ENCODE measurements at places on chromosomes 3 and 15. TPM values are rescaled to one million over a fixed set of nuclear protein-coding genes. Genes with fewer than 3 reads are reported as not detected.
A peak's percentile ranks its signal among the peaks of the same experiment; 100 is the strongest.

EDC3 gene
- 9.8 TPM for total RNA-seq

UNC45A gene
- 74.9 TPM for total RNA-seq

LDHAL6B gene
- total RNA-seq: not detected

GOLGA8G gene
- not detected for total RNA-seq

MFGE8 gene
- 209 TPM for total RNA-seq

ERICH6 gene
- total RNA-seq: under 0.01 TPM

PDZRN3 gene
- total RNA-seq: 18.3 TPM

ZNF385D gene
- total RNA-seq: 2.9 TPM

CYP11A1 gene
- 2.1 TPM for total RNA-seq

SV2B gene
- total RNA-seq: not detected

DNA sequence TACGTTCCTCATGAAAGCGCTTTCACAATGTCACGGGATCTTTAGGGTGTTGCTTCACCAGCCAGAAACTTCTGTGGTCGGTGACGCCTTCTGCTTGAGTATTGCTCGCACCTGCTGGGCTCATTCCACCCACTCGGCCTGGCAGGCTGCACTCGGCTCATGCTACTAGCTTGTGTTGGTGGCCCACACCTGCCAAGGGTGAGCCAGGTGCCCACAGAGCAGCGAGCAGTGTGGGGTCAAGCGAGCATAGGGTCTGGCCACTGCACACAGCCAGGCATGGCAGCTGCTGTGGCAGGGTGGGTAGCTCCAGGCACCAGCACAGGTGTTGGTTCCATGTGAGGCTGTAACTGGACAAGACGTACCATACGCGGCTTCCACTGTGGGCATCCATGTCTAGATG, 202.9 kb upstream of the CADM2 start:
- no peaks in the 10 kb centered on the region for H3K4me1 ChIP-seq
- DNase-seq: no peak
- H3K36me3 ChIP-seq: no peaks in the 10 kb centered on the region

GRCh38 chr15:88894819-88895767, at the start of gene HAPLN3:
HAPLN3 (minus strand) TSS chr15:88895544; CDS start chr15:88887298, 8,246 bp downstream.
- no peaks in the 10 kb centered on the region for H3K27me3 ChIP-seq
- peaks cover 19% of the 10 kb centered on the region for H3K36me3 ChIP-seq
- H3K4me3 ChIP-seq: peak within 1 kb of the TSS; percentile 78
- peaks cover 30% of the 10 kb centered on the region for H3K4me1 ChIP-seq

GRCh38 chr15:78222745-78223395, 11.5 kb downstream of the ACSBG1 start:
- no peaks in the 10 kb centered on the region for H3K36me3 ChIP-seq
- H3K27me3 ChIP-seq: peaks cover 16% of the 10 kb centered on the region
- no peak overlapping the region for H3K27ac ChIP-seq
- H3K4me1 ChIP-seq: no peaks in the 10 kb centered on the region
- no peak overlapping the region for H3K4me3 ChIP-seq

DNA sequence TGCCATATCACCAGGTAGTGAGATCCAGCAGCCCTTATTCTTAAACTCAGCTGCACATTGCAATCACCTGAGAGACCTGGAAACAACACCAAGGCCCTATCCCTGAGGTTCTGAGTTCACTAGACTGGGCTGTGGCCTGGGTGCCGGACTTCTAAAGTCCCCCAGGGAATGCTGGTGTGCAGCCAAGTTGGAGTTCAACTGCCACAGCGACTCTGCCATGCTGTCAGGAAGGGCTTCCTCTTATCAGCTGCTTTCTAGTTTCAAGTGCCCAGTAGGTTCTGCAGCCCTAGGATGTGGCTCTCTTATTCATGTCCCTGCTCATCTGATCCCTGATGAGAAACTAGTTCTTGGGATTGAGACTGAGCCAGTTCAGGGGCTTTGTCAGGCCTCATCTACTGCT, 47.8 kb downstream of the ACAA1 start:
- H3K4me3 ChIP-seq: no peak overlapping the region
- H3K27me3 ChIP-seq: peaks cover 8% of the 10 kb centered on the region
- H3K36me3 ChIP-seq: no peaks in the 10 kb centered on the region
- no peak for DNase-seq
- H3K27ac ChIP-seq: no peak overlapping the region
- no peaks in the 10 kb centered on the region for H3K4me1 ChIP-seq

GRCh38 chr15:90201944-90202375, 830 bp downstream of the SEMA4B start:
- peak overlapping the region; percentile 2 for H3K27ac ChIP-seq
- no peaks in the 10 kb centered on the region for H3K27me3 ChIP-seq
- H3K36me3 ChIP-seq: no peaks in the 10 kb centered on the region

DNA sequence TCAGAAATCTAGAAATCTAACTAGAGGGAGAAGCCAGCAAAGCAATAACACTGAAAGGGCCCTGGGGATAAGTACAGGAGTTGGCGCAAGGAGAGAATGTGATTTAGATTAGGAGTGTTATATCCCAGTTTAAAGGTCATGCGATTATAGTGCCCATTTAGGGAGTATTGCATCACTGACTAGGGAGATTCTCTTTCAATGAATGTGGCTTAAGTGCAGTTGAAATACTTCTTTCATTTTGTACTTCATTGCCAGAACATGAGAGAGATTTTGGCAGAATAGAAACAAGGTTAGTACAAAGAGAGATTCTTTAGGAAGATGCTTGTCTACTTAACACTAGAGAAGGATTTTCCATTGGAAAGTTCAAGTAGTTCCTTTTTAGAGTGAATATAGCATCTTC, 13.9 kb downstream of the ROBO2 start:
- no peak for DNase-seq
- H3K27me3 ChIP-seq: no peaks in the 10 kb centered on the region
- no peak overlapping the region for H3K4me3 ChIP-seq
- no peaks in the 10 kb centered on the region for H3K4me1 ChIP-seq
- no peaks in the 10 kb centered on the region for H3K36me3 ChIP-seq

DNA sequence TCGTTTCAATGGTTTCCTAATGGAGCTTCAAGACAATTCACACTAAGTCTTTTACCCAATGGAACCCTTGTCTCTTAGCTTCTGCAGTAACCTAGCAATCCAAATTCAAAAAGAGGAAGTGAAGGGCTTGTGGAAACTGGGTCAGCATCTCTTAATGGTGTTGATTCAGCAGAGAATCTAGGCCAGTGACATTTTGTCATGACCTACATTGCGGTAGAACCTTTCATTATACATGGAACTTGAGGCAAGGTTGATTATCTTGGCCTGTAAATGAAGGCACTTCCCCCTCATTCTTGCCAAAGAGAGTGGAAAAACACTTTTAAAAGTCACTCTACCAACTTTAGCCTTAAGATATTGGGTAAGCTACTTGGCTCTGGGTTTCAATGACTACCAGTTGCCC, 42.8 kb downstream of the C2CD4B start:
- H3K4me1 ChIP-seq: peaks cover 13% of the 10 kb centered on the region
- no peak for DNase-seq
- no peaks in the 10 kb centered on the region for H3K27me3 ChIP-seq
- no peak overlapping the region for H3K27ac ChIP-seq
- H3K36me3 ChIP-seq: no peaks in the 10 kb centered on the region

DNA sequence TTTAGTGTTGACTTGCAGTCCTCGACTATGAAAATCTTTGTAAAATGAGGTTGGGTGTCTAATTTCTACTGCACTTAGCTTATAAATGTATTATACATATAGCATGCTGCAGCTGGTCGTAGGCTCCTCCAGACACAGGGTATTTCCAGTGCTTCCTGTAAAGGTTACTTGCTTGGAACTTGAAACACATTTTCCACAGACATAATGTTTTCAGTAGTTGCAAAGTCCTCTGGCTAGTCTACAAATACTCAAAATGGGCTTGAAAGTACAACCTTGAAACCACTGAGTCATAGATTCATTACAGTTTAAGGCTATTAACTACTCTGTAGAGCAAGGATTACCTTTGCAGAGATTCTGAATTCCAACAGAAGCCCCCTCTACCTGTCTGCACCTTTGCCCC, 464.1 kb downstream of the RAP2B start:
- peaks cover 9% of the 10 kb centered on the region for H3K27me3 ChIP-seq
- H3K4me3 ChIP-seq: no peak overlapping the region
- H3K36me3 ChIP-seq: no peaks in the 10 kb centered on the region
- no peak overlapping the region for H3K27ac ChIP-seq
- no peak for DNase-seq
- no peaks in the 10 kb centered on the region for H3K4me1 ChIP-seq

GRCh38 chr3:196563721-196564225, 4.6 kb downstream of the WDR53 start:
- peaks cover 12% of the 10 kb centered on the region for H3K36me3 ChIP-seq
- no peaks in the 10 kb centered on the region for H3K27me3 ChIP-seq
- DNase-seq: no peak

- peaks cover 10% of the 10 kb centered on the region for H3K4me1 ChIP-seq
- no peak overlapping the region for H3K4me3 ChIP-seq
- H3K36me3 ChIP-seq: peaks cover 9% of the 10 kb centered on the region
- no peak overlapping the region for H3K27ac ChIP-seq
- DNase-seq: no peak
These were observed 23.4 kb downstream of the HACD3 start for GRCh38 chr15:65553691-65554090.

DNA sequence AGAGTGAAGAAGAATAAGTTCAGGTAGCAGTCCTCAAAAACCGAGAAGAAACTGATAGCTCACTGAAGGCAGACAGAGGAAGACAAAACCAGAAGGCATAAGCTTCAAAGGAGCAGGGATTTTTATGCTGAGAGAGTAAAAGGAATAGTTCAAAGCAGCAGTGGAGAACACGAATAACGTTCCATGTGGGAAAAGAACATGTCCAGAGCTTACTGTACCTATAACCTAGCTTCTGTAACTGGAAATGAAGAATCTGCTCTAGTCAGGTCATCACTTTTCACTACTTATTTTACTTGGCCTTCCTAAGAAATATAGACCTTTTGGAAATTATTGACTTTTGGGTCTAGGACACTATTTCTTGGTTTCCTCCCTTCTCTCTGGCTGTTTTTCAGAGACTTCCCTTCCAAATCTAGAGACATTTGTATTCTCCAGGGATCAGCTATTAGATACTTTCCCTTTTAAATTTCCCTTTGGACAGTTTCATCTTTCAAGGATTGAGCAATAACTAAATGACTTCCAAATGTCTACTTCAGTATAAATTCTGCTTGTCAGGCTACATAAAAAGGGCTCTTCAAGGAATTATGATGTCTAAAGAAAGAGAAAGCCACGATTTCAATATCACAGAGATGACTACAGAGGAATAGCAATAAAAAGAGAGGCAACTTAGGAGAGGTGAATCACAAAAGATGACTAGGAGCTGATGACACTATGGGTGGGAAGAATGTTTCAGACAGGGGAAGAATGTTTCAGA, 46.7 kb downstream of the UBE3A start:
- peak; percentile 66 for DNase-seq
- no peaks in the 10 kb centered on the region for H3K36me3 ChIP-seq
- peak overlapping the region; percentile 11 for H3K4me3 ChIP-seq
- H3K27ac ChIP-seq: peak overlapping the region; percentile 68
- peaks cover 24% of the 10 kb centered on the region for H3K4me1 ChIP-seq
- H3K27me3 ChIP-seq: no peaks in the 10 kb centered on the region

DNA sequence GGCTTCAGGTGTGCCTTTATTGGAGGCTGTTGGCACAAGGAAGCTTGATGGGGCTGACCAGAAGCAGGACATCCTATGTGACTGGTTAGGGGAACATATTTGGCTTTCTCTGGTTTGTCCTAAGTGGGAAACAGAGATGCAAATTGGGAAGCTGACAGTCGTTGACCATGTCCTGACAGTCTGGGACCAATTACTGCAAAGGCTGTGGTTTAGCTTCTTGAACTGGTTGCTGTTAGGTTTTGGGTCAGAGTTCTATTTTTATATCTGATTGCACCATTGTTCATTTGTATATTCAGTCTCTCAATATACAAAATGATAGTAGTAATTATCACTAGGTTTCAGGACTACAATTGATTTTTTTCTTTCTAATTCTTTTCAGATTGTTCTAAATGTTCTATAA, 36.8 kb downstream of the SNTN start:
- H3K27ac ChIP-seq: no peak overlapping the region
- H3K4me1 ChIP-seq: no peaks in the 10 kb centered on the region
- no peak overlapping the region for H3K4me3 ChIP-seq
- no peak for DNase-seq
- no peaks in the 10 kb centered on the region for H3K27me3 ChIP-seq

DNA sequence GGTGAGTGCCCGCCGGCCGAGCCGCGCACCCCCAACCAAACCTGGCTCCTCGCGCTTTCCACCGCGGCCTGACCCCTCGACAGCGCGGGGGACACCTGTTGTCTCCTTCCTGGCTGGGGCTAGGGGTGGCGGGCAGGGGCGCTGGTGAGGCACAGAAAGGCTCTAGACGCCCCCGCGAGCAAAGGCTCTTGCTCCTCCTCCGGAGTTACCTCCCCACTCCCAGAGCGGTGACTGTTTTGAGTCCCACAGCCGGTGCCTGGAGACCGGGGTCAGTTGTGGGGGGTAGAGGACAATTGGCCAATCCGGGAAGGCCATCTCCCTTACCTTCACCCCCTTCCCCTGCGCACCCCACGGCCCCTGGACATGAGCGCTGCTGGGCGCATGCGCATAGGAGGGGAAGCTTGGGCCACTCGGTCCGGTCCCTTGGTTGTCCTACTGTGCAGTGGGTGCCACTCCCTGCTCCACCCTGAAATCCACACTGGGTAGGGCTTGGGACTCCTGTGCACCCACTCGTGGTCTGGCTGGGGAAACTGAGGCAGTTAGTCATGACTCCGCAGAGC, 554 bp downstream of the CHST13 start:
- no peak overlapping the region for H3K27ac ChIP-seq
- H3K27me3 ChIP-seq: peaks cover 23% of the 10 kb centered on the region
- DNase-seq: peak; percentile 86
- H3K36me3 ChIP-seq: no peaks in the 10 kb centered on the region

- H3K36me3 ChIP-seq: no peaks in the 10 kb centered on the region
- peaks cover 20% of the 10 kb centered on the region for H3K27me3 ChIP-seq
- H3K4me1 ChIP-seq: peaks cover 8% of the 10 kb centered on the region
- no peak overlapping the region for H3K4me3 ChIP-seq
- H3K27ac ChIP-seq: no peak overlapping the region
These were observed 29.8 kb downstream of the DUOX2 start for GRCh38 chr15:45084163-45084562.

DNA sequence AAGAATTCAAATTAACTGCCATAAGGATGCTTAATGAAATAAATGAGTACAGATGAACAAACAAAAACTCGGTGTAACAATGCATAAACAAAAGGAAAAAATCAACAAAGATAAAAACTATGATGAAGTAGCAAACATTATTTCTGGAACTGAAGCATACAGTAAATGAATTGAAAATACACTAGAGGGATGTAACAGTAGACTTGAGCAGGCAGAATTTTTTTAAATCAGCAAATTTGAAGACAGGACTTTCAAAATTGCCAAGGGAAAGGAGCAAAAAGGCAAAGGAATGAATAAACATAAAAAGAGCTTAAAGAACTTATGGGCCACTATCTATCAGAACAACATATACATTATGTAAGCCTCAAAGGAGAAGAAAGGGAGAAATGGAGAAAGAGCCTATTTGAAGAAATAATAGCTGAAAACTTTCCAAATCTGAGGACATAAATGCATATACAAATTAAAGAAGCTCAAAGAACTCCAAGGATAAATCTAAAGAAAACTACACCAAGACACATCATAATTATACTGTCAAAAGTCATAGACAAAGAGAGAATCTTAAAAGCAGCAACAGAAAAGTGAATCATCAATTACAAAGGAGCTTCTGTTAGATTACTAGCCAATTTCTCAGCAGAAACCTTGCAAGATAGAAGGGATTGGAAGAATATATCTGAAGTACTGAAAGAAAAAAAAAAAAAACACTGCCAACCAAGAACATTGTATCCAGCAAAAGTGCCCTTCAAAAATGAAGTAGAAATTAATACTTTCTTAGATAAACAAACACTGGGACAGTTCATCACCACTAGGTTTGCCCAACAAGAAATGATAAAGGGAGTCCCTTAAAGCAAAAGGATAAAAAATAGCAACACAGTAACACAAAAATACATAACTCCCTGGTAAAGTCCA, 15.5 kb downstream of the TOP2B start:
- peaks cover 3% of the 10 kb centered on the region for H3K4me1 ChIP-seq
- no peak overlapping the region for H3K4me3 ChIP-seq
- DNase-seq: no peak
- no peaks in the 10 kb centered on the region for H3K36me3 ChIP-seq
- H3K27ac ChIP-seq: no peak overlapping the region
